ENCODE measurements at places on chromosomes 2 and 18. TPM values are rescaled to one million over a fixed set of nuclear protein-coding genes. Genes with fewer than 3 reads are reported as not detected.

The LHCGR gene
- not detected for total RNA-seq

- peaks cover under 1% of the 10 kb centered on the region for H3K4me1 ChIP-seq
- H3K27me3 ChIP-seq = no peaks in the 10 kb centered on the region
- H3K27ac ChIP-seq = no peak overlapping the region
- DNase-seq = no peak
These were observed 124.1 kb downstream of the LNPK start for GRCh38 chr2:175877845-175878544.

DNA sequence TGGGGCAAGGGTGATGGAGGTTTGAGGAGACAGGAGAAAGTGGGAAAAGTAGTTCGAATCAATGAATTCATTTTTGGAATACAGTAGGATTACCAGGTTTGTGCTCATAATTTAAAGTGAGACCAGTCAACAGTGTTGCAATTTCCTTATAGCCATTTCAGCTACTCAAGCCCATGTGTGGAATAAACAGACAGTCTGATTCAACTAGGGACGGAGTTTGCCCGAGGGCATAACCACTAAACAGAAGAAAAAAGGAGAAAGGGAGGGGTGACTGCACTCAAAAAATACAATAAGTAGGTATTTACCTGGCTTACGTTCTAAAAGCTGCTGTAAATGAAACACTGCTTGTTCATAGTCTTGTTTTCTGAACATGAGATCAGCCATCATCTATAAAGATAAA lies 55.2 kb downstream of the TTC21B start:
- DNase-seq = no peak
- H3K4me3 ChIP-seq = no peak overlapping the region
- H3K4me1 ChIP-seq = no peaks in the 10 kb centered on the region

DNA sequence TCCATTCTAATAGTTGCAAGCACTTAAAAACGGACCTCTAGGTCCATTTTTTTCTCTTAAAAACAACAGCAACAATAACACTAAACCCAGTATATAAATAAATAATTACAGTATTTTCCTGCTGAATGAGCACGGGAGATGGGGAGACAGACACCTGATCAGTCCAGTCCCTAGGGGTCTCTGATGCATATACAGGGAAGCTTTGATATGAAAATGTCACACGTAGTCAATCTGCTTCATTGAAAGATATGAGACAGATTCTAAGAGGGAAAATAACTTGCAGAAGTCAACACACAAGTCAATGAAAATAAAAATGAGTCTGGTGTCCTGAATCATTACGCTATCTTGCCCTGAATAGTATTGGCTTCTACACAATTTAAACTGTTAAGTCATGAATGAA lies 523.3 kb upstream of the SLC8A1 start:
- H3K27ac ChIP-seq = no peak overlapping the region
- no peaks in the 10 kb centered on the region for H3K36me3 ChIP-seq
- H3K4me1 ChIP-seq = no peaks in the 10 kb centered on the region
- DNase-seq = no peak

DNA sequence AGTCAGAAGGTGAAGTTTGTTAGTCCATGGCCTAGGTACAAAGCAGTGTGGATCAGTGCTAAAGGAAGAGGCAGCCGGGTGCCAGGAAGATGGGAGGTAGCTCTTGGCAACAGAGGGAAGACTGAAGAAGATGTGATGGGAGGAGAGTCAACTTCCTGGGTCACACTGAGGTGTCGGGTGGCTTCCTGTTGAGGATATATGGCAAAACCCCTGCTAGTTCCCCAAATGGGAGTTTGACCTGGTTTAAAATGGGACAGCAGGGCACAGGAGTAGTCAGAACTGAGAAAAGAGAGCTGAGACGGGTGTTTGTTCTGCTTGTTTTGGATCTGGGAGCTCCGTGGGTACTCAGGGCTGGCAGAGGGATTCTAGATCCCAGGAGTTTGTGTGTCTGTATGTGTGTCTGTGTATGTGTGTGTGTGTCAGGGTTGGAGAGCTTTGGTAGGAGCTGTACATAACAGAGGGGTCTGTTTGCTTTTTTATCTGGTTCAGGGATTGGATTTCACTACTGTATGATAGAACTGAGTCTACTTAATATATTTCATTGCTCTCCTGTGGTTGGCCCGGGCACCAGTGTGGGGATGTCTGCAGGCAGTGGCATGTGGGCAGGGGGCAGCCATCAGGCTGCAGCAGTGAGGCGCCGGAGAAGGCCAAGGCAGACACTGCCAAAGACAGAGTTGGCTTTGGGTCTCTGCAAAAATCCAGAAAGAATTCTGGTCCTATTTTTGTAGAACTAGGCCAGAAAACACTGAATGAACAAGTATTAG lies 17.1 kb downstream of the MXD1 start:
- no peak for DNase-seq
- peaks cover 5% of the 10 kb centered on the region for H3K36me3 ChIP-seq
- no peaks in the 10 kb centered on the region for H3K27me3 ChIP-seq
- H3K27ac ChIP-seq = no peak overlapping the region
- H3K4me1 ChIP-seq = no peaks in the 10 kb centered on the region

GRCh38 chr18:79818036-79818435 lies 20.3 kb downstream of the KCNG2 start:
- no peak overlapping the region for H3K27ac ChIP-seq
- peaks cover 6% of the 10 kb centered on the region for H3K27me3 ChIP-seq
- peak; percentile 31 for DNase-seq
- H3K36me3 ChIP-seq = no peaks in the 10 kb centered on the region
- no peak overlapping the region for H3K4me3 ChIP-seq

The DQX1 gene
- 0.93 TPM for total RNA-seq

GRCh38 chr2:215594766-215595165 lies 158.9 kb upstream of the FN1 start:
- H3K27ac ChIP-seq = no peak overlapping the region
- H3K4me3 ChIP-seq = no peak overlapping the region
- H3K4me1 ChIP-seq = no peaks in the 10 kb centered on the region
- H3K27me3 ChIP-seq = no peaks in the 10 kb centered on the region
- no peaks in the 10 kb centered on the region for H3K36me3 ChIP-seq

DNA sequence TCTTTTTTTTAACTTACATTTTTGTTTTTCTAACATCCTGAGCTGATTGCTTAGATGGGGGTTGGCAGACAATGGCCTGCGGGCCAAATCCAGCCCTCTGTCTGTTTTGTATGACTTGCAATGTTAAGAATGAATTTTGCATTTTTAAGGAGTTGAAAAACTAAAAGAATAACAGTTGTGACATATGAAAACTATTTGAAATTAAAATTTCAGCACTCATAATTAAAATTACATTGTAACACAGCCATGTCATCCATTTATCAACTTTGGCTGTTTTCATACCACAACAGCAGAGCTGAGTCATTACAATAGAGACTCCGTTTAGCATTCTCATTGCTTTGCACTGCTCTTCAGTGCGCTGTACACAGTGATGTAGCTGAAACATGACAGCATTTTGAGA lies 94.1 kb upstream of the MC4R start:
- no peaks in the 10 kb centered on the region for H3K4me1 ChIP-seq
- H3K4me3 ChIP-seq = no peak overlapping the region
- H3K36me3 ChIP-seq = no peaks in the 10 kb centered on the region
- no peaks in the 10 kb centered on the region for H3K27me3 ChIP-seq
